Stimulated activated CD4-positive, alpha-beta T cell treated with anti-CD3 and anti-CD28 coated beads, Interleukin-12 subunit alpha, Interleukin-12 subunit beta, amount 100 ng/mL, for 4 hours (primary cell): ENCODE measurements at places on chromosomes 1 and 21.

GRCh38 chr1:166112425-166112824 is 54.4 kb downstream of the FAM78B start:
- no peak for DNase-seq

- no peak for DNase-seq
These were observed 40.0 kb upstream of the DHCR24 start for GRCh38 chr1:54926970-54927369.

- DNase-seq, result no peak
These were observed 216.1 kb downstream of the PBX1 start for GRCh38 chr1:164774819-164775654.

DNA sequence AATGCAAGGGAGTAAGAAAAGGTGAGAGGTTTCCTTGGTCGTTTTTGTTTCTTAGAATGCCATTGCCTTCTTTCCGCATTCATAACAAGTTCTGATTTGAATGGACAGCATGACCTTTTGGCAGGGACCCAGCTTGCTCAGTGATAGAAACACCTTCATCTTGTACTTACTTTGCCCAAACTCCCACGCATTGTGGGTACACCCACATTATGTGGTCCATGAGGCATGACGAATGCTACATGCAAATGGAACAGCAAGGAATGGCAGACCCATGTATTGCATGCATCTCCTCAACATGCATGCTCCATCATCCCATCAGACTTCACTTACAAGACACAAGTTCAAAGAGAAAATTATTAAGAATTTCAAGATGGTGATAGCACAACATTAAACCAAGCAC is 102.8 kb downstream of the CDC7 start:
- DNase-seq, result no peak

GRCh38 chr1:17370618-17371017 is 1.4 kb upstream of the PADI6 start:
- DNase-seq, result no peak

GRCh38 chr1:69086148-69086547 is 481.6 kb upstream of the LRRC7 start:
- DNase-seq, result no peak

DNA sequence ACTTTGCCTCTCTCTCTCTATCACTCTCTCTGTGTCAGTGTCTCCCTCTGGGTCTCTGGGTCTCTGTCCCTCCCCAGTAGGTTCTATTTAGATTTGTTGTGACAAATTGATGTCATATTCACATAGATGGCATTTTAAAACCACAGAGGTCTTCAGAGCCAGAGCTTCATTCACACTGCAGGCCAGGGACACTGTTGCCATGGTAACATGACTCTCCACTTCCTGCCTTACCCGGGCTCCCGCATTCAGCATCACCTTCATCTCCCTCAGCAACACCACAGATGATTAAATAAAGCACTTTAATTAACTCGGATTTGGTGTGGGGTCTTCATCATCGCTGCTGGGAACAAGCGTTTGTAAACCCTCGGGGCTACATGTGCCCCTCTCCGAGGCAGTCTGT is 132.6 kb downstream of the ETS2 start:
- no peak for DNase-seq
